ENCODE measurements at places on chromosomes 3 and 15.

DNA sequence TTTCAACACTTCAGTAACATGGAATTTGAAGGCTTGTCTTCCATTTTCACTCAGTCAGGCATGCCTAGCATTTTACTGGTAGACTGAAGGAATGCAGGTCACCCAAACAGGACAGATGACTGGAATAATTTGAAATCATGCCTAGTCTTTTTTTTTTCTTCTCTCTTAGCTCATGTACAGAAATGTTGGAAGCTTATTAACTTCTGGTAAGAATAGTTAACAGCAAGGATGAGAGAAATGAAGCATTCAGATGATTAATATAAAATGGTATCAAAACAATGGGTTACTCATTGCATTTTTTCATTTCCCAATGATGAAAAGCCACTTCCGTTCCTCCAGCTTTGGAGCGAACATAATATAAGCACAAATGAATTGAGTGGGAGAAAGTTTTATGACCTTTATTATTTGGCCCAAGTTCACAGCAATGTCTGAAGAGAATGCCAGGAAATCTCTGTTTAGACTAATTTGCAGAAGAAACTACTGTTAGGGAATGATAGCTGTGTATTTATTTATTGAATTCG lies 431.6 kb upstream of the RASGRP1 start:
- DNase-seq, result no peak

DNA sequence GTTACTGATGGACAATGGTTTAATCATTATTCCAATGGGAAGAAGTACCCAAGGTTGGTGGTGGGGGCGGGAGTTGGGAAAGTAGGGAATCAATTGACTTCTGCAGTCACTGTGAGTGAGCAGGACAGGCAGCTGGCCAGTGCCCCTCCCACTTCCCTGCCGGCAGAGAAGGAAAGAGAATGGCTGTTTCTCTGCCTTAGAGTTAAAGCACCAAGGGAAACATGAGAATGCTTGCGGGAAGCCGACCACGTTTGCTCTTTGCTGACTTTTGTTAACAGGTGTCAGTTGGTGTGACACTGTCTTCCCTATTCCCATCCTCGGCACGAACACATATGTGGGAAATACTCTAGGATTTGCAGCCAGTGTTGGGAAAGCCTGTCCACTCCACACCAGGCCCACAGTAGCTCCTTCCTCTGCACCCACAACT lies 33.5 kb upstream of the MFSD1 start:
- DNase-seq, result no peak

DNA sequence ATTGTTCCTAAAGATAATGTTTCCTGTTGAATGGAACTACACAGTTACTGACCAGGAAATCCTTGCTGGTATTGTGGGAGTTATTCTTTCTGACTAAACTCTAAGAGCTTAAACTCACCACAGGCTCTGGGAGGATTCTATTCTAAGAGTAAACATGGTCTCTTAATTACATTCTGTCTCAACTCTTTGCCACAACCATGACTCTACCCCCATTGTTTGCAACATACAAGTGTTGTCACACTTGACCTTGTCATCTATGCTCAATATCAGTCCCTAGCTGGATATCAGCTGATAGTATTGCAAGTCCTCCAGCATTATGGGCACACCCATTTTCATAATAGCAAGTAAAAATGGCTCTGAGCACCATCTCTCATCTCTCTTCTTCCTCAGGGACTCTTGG lies 29.6 kb upstream of the SECISBP2L start:
- no peak for DNase-seq

DNA sequence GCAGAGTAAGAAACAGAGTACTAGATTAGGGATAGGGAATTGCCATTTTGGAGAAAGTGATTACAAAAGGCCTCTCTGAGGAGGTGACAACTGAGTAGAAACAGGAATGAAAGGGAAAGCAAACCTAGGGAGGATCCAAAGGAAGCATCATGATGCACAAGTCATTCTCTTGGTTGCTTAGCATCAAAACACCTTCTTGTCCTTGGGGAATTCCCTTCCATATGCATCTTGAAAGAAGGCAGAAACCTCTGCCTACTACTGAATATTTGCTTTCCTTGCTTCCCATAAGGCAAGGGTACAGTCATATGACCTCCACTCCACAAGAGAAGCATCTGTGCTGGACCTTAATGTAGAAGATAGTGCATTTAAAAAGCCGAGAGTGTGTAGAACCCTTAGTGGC lies 24.1 kb downstream of the GABPB1 start:
- no peak for DNase-seq

DNA sequence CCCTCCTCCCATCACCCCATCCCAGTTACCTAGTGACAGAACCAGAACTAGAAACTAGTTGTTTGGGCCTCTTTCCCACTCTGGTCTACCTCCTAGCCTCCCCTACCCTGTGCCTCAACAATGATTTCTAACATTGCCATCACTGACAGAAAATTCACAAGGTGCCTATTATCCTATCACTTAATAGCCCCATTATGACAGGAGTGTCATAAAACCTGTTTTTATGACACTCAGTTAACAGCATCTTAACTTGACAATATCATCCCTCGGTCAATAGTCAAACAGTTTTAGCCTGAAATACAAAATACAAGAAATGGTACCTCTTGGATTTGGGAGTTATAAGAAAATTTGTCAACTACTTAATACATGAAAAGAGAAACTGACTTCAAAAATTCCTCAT lies 46.5 kb downstream of the ULK4 start:
- DNase-seq, result no peak

DNA sequence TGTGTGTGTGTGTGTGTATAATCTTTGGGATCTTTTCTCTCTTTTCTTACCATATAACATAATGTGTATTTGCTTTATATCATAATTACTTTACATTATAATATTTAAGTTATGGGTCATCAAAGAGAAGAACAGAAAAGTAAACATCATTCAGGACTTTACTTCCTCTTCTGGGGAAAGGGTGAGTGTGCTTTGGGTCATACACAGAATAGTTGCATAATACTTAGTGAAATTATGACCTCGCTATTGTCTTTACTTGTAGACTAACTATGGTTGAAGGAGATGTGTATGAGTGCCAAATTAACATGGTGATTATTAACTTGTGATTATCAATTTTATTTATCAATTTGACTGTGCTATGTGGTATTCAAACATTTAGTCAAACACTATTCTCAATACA lies 1086.9 kb downstream of the DIPK2A start:
- no peak for DNase-seq

GRCh38 chr15:86347245-86347644 lies 267.6 kb downstream of the AGBL1 start:
- no peak for DNase-seq

DNA sequence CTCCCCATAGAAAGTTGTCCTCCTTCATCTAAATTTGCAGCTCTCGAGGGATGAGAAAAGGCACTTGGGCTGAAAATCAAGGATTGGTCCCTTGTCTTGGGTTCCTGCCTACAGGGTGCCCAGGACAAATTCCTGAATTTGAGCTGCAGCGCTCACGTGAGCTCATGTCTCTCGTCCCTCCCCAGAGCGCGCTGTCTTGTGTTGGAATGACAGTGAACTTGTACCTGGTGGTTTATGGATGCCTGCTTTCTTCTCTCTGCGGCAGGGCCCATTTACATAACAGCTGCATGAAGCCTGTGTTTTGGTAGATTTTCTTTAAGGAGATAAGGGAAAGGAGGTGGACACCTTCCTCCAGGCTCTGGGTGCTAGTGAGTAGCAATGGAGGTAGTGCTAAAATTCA lies 4.3 kb downstream of the RYR3 start:
- no peak for DNase-seq

- DNase-seq, result no peak
These were observed 766.3 kb downstream of the ZNF385D start for GRCh38 chr3:20984594-20985205.

- no peak for DNase-seq
These were observed 32.5 kb downstream of the RYR3 start for GRCh38 chr15:33343275-33343674.

DNA sequence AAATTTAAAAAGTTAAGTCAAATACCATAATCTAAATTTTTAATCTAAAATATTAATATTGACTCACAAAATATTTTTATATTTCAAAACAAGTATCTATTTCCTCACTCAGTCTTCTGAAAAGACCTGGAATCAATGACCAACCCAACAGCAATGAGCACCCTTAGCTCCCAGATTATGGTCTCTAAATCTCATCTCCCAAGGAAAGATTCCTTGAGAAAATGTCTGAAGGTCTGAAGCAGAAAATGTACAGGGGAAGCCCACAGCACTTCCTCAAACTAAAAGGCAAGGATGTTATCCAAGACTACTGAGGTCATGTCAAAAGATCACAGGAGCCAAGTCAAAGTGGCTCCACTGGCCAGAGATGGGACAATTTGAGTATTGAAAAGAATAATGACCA lies 51.0 kb upstream of the SLCO2A1 start:
- no peak for DNase-seq

DNA sequence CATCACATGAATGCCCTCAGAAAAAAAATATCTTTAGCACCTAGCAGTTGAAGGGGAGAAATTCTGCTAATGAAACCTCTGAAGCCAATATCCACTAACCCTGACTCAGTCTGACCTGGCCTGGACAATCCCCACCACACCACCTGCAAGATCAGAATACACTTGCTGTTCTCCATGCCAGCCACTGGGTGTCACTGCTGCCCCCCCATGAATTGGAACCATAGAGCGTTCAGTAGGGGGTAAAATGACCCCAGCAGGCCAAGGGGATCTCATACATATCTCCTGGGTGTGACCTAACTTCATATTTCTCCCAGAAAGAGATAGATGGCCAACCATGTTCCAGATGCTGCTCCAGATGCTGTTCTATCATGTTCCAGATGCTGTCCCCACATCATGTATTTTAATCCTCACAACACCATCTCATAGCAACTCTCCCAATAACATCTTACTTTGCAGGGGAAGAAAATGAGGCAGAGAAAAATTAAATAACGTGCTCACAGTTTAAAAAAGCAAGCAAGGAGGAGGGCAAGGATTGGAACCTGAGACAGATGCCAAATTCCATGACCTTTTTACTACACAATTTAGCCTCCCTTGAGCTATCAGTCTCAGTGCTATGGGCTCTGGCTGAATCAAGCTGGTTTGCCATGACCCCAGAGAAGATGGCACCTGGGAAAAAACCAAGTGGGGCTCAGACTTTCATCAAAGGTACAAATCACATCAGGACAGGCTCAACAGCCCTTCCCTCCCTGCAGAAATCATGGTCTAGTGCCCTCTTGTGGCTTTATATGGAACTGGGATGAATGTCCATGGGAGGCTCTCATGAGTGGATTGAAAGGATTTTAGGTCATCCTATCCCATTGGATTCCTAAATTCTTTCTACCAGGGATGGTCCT lies 12.4 kb downstream of the NTRK3 start:
- no peak for DNase-seq

DNA sequence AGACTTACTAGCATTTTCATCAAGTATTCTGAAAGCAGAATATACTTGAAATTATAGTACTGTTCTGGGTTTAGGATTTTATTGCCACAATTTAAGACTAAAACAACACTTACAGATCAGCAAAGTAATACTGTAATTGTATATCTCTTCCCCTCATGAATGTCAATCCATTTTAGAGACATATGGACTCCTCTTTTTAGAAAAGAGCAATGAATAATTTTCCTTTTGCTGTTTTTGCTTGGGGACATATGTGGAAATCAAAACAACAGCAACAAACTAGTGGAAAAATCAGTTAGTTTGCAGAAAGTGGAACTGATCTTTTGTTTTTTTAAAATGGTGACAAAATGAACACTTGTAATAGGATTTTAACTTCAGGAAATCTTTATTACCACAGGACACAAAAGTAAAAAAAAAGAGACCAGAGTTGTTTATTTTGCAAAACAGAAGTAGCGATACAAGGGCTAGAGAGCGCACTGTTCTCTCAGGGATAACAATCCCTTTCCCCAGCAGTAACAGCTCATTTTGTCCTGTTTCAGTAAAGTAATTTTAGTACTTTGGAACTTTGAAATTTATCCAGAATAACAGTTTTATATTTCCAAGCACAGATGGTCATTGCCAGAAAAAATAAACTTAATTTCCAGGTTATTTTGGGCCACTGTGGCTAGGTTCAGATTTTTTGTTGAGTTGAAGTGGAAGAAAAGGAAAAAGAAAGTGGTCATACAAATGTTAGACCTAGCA lies 17.1 kb downstream of the LEKR1 start:
- no peak for DNase-seq

DNA sequence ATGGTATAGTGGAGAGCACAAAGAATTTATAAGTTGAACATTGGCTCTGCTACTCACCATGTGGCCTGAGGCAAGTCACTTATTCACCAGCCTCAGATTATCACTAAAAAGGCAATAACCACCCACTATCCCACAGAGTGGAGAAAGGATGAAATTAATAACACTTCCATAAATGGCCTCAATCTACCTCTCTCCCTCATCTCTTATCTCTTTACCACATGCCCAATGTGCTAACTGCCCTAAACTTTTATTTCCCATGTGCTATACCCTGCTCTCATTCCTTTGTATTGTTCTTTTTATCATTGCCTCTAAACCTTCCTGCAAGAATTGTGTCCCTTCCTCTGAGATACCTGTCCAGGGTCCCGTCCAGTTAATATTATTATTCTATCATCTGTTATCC lies 26.0 kb downstream of the SLC12A6 start:
- DNase-seq, result no peak

- no peak for DNase-seq
These were observed 77.5 kb downstream of the FBLN2 start for GRCh38 chr3:13626396-13626795.

GRCh38 chr3:16143861-16144447 lies 30.5 kb upstream of the GALNT15 start:
- DNase-seq, result no peak

GRCh38 chr3:46509661-46510187 lies 11.9 kb downstream of the RTP3 start:
- DNase-seq, result no peak

DNA sequence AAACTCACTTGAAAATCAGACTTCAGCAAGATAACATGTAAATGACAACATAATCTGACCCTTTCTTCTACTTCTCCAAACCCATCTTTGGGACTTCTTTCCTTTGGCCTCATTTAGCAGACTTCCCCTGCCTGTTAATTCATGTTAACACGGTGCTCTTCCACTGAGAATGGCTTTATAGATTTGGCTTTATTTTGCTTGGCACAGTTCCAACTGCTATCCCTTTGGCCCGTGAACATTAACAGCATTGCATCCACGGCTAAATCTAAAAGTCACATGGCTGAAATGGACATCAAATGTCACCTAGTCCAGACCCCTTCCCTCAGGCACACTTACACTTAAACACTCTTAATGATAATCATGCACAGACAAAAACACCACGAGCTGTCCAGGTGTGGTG lies 3.8 kb downstream of the ZMAT3 start:
- no peak for DNase-seq

DNA sequence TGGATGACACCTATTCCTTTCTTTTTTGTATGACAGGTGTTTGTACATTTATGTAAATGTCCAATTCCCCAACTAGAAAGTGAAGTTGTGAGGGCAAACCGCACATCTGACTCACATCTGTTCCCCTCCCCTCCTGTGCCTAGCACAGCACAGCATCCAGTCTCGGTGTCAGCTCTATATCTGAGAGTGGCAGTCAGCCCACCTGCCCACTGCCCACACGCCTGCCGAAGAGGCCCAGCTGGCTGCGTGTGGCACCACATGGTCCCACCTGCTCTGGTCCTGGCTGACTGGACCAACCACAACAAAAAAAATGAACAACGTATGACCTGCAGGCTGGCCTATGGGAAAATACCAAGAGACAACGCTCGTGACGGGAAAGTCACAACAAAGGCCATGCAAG lies 62.8 kb downstream of the XXYLT1 start:
- DNase-seq, result no peak

GRCh38 chr3:16511681-16512434 lies 1.6 kb downstream of the RFTN1 start:
- peak; percentile 84 for DNase-seq

- DNase-seq, result no peak
These were observed 196.6 kb downstream of the TPRG1 start for GRCh38 chr3:189368384-189368783.

All from CD4-positive, alpha-beta T cell treated with Interleukin-6 for 4 hours (primary cell).